ENCODE measurements at places on chromosomes 3 and 15. TPM values are rescaled to one million over a fixed set of nuclear protein-coding genes. Genes with fewer than 3 reads are reported as not detected.

The STXBP5L gene
- 3.1 TPM for total RNA-seq

The SEMA6D gene
- 2.9 TPM for total RNA-seq

The EAF1 gene
- total RNA-seq = 25.8 TPM

The ROBO2 gene
- 3.4 TPM for total RNA-seq

The ERICH6 gene
- not detected for total RNA-seq

The FANCD2OS gene
- total RNA-seq = not detected

DNA sequence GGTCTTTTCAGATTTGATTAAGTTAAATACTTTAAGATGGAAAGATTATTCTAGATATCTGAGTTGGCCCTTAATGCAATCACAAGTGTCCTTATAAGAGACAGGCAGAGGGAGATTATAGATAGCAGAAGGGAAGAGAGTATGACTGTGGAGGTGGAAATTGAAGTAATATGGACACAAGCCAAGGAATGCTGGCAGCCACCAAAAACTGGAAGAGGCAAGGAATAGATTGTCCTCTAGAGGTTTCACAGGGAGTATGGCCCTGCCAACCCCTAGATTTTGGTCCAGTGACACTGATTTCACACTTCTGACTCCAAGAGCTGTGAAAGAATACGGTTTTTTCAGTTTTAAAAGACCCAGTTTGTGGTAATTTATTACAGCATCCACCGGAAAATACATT lies 1498.7 kb upstream of the CADM2 start:
- DNase-seq = no peak

DNA sequence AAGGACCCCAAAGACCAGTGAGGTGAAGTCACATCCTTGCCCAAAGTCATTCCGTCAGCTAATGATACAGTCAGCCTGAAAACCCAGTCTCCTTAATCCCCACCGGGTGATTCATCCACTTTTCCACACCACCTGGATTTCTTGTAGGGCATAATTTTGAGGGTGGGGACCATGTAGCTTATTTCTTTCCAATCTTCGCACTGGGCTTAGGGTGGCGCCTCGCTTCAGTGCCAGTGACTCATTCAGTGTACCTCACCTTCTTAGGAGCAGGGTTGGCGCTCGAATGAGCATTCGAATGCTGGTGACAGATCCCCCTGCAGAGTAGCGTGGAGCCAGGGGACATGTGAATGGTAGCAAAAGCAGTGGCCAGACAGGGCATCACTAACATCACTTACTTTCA lies 24.0 kb downstream of the BMF start:
- no peak for DNase-seq

DNA sequence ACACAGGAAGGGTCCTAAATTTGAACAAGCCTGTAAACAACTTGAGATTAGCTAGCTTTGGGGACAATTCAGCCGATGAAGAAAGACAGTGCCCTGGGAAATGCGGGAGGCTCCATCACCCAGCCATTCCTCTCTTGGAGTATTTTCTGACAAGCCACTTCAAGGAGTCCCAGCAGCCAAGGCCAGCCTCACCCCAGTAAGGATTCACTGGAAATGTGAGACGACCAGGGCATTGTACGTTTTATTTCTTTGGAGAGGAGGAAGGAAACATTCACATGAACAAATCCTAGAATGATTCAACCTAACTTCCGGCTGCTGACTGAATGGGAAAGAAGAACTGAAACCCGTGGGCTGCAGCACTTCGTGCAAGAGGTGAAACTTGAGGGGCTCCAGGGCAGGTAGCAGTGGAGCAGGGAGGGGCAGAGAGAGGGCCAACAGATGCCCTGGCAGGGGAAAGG lies 116.4 kb upstream of the ARHGEF3 start:
- DNase-seq = no peak

DNA sequence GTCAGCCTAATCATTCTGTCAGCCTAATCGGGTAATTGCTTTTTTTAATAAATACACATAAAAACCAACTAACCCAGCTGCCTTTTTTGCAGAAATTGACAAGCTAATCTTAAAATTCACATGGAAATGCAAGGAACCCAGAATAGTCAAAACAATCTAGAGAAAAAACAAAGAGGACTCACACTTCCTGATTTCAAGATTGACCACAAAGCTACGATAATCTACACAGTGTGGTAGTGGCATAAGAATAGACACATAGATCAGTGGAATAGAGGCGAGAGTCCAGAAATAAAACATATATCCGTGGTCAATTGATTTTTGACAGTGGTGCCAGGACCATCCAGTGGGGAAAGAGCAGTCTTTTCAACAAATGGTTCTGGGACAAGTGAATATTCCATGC lies 2.4 kb upstream of the C3orf20 start:
- DNase-seq = no peak

- no peak for DNase-seq
These were observed 89.6 kb downstream of the AAGAB start for GRCh38 chr15:67164811-67165253.

- DNase-seq = peak; percentile 50
These were observed 251.9 kb downstream of the NAALADL2 start for GRCh38 chr3:175111036-175111435.

DNA sequence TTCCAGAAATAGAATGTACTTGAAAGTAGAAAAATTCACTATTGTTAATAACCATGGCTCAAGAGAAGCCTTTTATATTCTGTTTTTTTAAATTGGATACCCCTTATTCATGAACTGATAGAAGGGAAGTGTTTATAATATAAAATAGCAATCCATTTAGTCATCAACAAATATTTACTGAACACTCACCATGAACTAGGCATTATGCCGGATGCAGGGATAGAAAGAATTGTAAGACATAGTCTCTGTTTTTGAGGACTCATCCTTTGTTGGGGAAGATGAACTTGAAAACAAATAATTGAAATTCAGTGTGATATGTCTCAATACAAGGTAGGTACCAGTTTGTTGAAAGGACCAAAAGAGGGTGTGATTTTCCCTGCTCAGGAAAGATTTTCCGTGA lies 160.9 kb upstream of the SATB1 start:
- DNase-seq = no peak

GRCh38 chr3:197298945-197299854 lies 788 bp upstream of the DLG1 start:
- DNase-seq = peak; percentile 37

DNA sequence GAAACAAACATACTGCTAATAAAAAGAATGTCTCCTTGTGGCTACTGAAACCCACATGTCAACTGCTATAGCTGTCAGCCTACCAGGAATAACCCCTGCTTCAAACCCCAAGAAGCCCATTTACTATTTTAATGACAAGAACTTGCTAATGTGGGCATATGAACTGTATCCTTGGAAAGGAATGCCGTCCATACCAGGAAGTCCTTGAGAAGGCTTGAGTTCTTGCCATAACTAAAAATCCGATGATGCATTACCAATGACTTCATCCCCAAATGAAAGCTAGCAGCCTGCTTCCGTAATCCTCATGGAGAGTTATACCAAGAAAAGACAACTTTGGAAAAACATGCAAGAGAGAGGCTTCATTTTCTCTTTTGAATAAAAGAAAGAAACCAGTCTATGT lies 34.8 kb downstream of the MINDY4B start:
- no peak for DNase-seq

- DNase-seq = no peak
These were observed 3.1 kb downstream of the C3orf20 start for GRCh38 chr3:14678015-14678503.

DNA sequence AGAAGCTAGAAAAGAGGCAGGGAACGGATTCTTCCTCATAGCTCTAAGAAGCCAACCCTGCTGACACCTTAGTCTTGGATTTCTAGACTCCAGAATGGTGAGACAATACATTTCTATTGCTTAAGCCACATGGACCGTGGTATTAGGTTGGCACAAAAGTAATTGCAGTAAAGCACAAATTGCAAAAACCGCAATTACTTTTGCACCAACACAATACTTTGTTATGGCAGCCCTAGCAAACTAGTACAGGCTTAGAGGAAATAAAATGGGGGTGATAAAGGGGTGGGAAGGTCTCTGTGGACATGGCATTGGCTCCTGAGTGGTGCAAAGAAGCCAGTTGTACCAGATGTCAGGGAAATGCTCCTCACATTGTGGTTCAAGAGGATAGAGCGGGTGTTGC lies 56.0 kb downstream of the SLC7A14 start:
- no peak for DNase-seq

DNA sequence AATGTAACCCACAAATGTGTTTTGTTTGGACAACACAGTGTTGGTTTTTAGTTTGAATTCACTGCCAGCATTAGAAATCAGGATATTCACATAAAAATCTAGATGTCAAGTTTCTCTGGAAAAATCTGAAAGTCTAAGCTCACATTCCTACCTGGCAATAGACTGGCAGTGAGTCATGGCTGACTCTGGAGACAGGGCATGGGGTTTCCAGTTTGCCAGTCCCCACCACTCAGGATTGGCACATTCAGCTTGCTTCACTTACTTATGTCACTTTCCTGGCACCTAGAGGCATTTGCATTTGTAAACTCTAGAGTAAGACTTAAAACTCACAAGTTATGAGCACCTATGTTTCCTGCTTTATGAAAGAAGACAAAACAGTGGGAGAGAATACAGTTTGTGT lies 19.1 kb upstream of the SEC61A1 start:
- DNase-seq = no peak

- no peak for DNase-seq
These were observed 49.5 kb downstream of the TLNRD1 start for GRCh38 chr15:81050259-81050658.

DNA sequence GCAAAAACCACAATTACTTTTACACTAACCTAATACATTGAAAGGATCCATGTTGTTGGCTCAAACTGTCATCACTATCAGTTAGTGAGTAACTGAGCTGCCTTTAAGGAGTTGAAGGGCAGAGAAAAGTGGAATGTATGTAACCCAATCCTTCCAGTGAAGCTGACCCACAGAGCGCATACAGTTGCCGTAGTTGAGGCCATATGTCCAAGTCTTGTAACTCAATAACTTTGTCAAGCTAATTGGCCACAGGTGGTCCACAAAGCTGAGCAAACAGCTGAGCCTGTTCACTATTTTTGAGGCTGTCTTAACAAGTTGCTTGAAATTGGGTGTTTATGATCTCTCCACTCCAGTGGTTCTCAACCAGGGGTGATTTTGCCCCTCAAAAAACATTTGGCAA lies 169.0 kb upstream of the SLC24A5 start:
- DNase-seq = no peak

DNA sequence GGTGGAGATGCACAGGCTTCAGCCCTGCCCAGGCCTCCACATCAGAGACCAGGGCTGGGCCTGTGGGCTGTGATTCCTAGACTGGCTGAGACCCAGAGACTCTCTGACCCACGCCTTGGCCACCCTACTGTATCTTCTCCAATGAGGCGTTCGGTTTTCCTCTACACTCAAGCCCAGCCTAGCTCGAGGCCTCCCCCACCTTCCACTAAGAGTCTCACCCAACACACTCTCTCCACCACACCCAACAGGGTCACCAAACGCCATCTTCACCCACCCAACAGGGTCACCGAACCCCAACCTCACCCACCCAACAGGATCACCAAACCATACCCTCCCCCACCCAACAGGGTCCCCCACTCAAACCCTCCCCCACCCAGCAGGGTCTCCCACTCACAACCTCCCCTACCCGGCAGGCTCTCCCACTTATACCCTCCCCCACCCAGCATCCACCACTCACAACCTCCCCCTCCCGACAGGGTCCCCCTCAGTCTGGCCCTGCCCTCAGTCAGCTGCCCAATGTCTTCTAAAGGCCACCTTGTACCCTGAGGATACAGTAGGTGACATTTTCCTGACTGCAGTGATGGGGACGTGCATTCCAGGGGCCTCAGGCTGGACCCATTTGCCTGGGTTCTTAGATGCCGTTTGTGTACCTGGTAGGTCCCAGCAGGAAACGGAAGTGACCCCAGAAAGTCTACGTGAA lies 20.4 kb downstream of the CFAP100 start:
- no peak for DNase-seq

DNA sequence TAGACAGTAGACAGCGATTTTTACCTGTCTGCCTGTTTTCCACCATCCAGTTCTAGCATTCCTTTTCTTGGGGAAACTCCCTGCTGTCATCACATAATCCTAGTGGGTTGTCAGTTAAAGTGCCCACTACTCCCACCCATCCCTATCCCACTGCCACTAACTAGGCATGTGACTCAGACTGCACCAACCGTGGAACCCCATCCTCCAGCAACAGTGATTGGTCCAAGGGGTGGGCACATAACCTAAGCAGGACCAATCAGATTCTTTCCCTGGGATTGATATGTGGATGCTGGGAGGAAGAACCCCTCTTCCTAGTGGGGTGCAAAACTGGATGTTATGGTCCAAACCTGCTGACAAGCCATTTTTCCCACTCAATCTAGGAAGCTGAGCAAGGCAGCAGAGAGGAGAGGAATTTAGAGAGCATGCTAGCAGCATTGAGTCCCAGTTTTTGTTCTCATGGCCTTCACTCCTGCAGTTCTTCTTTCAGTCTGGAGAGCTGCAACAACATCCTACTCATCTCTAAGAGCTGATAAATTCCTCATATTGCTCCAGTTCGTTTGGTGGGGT lies 3.9 kb upstream of the INSYN1 start:
- no peak for DNase-seq
